ENCODE measurements at places on chromosomes 4 and X.

DNA sequence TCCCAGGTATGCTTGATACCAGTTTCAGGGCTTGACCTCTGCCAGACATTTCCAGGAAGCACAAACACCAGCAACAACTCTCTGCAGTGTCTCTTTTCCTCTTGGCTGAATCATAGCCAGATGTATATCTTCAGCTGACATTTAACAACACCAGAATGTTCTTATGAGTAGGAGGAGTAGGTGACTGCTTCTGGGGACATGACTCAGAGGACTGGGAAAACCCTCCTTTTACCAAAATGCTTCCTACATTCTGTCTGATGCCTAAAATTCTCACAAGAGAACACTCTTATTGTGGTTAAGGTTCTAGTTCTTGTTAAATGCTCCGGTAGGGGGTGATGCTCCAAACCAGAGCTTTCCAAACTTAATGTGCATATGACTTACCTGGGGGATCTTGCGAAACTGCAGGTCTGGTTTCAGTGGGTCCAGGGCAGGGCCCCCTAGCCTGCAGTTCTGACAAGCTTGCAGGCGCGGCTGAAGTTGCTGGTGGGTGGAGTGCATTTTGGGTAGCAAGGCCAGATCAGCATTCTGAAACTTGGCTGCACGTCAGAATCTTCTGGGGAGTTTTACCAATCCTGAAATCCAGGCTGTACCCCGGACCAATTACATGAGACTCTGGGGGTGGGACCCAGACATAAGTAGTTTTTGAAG lies 329.3 kb upstream of the RPS6KA3 start:
- DNase-seq: no peak

- DNase-seq: no peak
Measured at GRCh38 chr4:6268650-6269615, 717 bp upstream of the WFS1 start.

DNA sequence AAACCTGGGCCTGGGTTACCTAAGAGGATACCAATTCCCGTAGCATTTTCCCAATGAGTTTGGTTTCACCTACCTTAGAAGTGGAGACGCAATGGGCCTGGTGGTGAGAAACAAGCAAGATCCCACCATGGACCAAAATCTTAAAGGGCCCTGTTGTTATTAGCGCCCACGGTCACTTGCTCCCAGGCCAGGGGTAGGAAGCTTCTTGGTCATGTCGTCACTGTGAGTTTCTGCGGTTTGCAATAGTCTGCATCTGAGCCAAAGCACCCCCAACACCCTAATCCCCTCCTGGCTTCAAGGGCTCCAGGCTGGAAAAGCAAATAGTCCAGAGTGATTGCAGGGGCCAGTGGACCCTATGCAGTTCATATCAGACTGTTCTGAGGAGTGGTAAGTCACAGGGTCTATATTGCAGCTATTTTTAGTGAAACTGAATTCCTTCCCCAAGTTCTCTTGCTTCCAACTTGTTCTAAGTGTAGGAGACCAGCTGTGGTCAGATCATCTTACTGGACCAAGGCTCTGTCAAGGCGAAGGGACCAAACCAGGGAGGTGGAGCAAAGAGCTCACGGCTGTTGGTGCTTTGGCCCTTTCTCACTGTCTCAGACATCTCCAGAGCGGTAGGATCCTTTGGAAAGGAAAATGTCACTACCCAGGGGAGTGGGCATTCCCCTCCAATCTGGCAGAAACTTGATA lies 307.9 kb upstream of the F9 start:
- DNase-seq: no peak

DNA sequence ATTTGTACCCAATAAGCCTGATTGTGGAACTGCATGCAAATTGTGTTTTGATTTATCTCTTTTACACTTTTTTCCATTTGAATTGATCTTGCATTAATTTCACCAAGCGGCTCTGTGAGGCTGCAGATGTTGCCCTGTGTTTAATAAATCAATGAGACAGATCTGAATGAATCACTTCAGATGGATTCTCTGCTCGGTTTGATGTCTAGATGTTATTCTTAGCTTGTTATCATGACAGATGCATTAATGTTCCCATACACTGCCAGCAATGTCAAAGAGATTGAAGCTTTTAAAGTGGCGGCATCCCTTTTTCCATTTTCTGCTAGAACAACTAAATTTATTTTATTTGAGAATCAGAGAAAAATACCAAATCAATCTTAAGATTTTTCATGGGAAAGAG lies 6.3 kb downstream of the DACH2 start:
- DNase-seq: no peak
